ENCODE measurements at places on chromosomes 11 and 22. TPM values are rescaled to one million over a fixed set of nuclear protein-coding genes. Genes with fewer than 3 reads are reported as not detected.

Gene BDNF
- total RNA-seq = not detected

Gene PGM2L1
- total RNA-seq = 9.8 TPM

Gene APOL4
- 0.46 TPM for total RNA-seq

Gene CCS
- total RNA-seq = 25.7 TPM

Gene CST6
- not detected for total RNA-seq

Gene OTOG
- total RNA-seq = not detected

Gene HBG2
- not detected for total RNA-seq

Gene XBP1
- total RNA-seq = 71.4 TPM

GRCh38 chr11:76704171-76704948 is 33.8 kb upstream of the LRRC32 start:
- no peaks in the 10 kb centered on the region for H3K4me1 ChIP-seq
- H3K4me3 ChIP-seq = no peak overlapping the region
- no peaks in the 10 kb centered on the region for H3K36me3 ChIP-seq
- no peak overlapping the region for H3K27ac ChIP-seq

- no peaks in the 10 kb centered on the region for H3K36me3 ChIP-seq
- no peak overlapping the region for H3K4me3 ChIP-seq
- H3K27me3 ChIP-seq = no peaks in the 10 kb centered on the region
- no peaks in the 10 kb centered on the region for H3K4me1 ChIP-seq
- DNase-seq = no peak
These were observed 276.5 kb upstream of the MTNR1B start for GRCh38 chr11:92692826-92693546.

DNA sequence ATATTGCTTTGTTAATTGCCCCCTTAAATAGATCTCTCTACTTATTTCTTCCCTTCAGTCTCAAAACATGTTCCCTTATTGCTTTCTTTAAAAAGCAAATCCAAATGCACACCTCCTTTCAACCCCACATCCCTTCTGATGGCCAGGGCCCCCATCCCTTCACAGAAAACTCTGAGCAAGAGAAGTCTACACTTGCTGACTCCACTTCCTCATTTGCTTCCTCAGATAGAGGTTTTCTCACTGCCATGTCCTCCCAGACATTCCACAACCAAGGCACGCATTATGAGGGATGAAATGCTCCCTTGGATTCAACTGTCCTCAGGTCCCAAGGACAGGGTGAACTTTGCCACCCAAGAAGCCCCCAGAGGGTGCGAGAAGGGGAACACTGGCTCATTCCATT is 43.1 kb downstream of the CSNK2A3 start:
- H3K4me3 ChIP-seq = no peak overlapping the region
- H3K36me3 ChIP-seq = no peaks in the 10 kb centered on the region
- H3K27me3 ChIP-seq = no peaks in the 10 kb centered on the region
- no peak overlapping the region for H3K27ac ChIP-seq
- no peaks in the 10 kb centered on the region for H3K4me1 ChIP-seq
- DNase-seq = no peak

DNA sequence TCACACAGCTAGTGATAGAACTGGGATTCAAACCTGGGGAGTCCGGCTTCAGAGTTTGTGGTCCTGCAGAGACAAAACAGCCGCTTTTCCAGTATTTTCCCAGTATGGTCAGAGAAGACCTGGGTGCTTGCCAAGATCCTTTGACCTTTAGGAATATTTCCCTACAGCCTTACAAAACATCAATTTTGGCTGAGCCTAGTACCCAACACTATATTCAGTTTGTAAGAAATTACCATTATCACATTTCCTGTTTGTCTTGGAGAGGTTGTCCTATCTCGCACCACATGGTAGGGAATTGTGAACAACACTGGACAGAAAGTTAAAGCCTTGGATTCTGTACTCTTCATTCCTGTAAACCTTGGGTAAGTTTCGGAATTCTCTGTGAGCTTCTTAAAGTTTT is 10.7 kb upstream of the NEU3 start:
- no peaks in the 10 kb centered on the region for H3K27me3 ChIP-seq
- H3K27ac ChIP-seq = no peak overlapping the region
- DNase-seq = no peak
- H3K4me1 ChIP-seq = no peaks in the 10 kb centered on the region
- peaks cover 25% of the 10 kb centered on the region for H3K36me3 ChIP-seq

GRCh38 chr11:68839911-68840641 is 1.6 kb downstream of the CPT1A start:
- H3K4me1 ChIP-seq = peaks cover 65% of the 10 kb centered on the region
- no peaks in the 10 kb centered on the region for H3K27me3 ChIP-seq

GRCh38 chr11:125110506-125110905 is 920 bp downstream of the TMEM218 start:
- no peaks in the 10 kb centered on the region for H3K27me3 ChIP-seq
- no peaks in the 10 kb centered on the region for H3K36me3 ChIP-seq
- H3K4me3 ChIP-seq = no peak overlapping the region
- DNase-seq = no peak
- no peak overlapping the region for H3K27ac ChIP-seq
- peaks cover 17% of the 10 kb centered on the region for H3K4me1 ChIP-seq

- H3K27ac ChIP-seq = no peak overlapping the region
- no peaks in the 10 kb centered on the region for H3K27me3 ChIP-seq
- no peaks in the 10 kb centered on the region for H3K36me3 ChIP-seq
- no peak overlapping the region for H3K4me3 ChIP-seq
- H3K4me1 ChIP-seq = no peaks in the 10 kb centered on the region
- no peak for DNase-seq
These were observed 93.8 kb upstream of the FGF3 start for GRCh38 chr11:69912911-69913451.

- no peaks in the 10 kb centered on the region for H3K36me3 ChIP-seq
- no peaks in the 10 kb centered on the region for H3K4me1 ChIP-seq
- no peak overlapping the region for H3K27ac ChIP-seq
- no peaks in the 10 kb centered on the region for H3K27me3 ChIP-seq
- no peak for DNase-seq
- no peak overlapping the region for H3K4me3 ChIP-seq
These were observed 733.0 kb upstream of the KIRREL3 start for GRCh38 chr11:127733552-127733951.

- peaks cover 90% of the 10 kb centered on the region for H3K4me1 ChIP-seq
- peaks cover 12% of the 10 kb centered on the region for H3K36me3 ChIP-seq
- no peak for DNase-seq
- peak overlapping the region; percentile 82 for H3K4me3 ChIP-seq
- H3K27me3 ChIP-seq = no peaks in the 10 kb centered on the region
These were observed 3.2 kb downstream of the TBC1D10C start for GRCh38 chr11:67406969-67407687.

DNA sequence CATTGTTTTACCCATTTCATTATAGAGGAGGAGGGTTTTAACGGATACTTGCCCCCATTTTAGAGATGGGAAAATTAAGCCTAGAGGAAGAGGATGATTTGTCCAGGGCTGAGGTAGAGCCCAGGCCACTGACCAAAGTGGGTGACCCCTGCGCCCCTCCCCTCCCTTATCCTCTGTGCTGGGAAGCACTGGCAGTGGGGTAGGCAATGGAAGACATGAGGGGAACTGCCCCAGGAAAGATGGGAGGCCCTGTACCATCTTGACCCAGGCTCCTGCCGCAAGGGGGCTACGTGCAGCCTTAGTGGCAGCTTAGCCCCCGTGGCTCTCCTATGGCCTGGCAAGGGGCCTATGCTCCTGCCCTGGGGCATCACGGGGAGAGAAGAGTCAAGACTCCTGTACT is 76.4 kb upstream of the MYOD1 start:
- no peak overlapping the region for H3K27ac ChIP-seq
- H3K27me3 ChIP-seq = no peaks in the 10 kb centered on the region
- H3K4me1 ChIP-seq = no peaks in the 10 kb centered on the region
- no peak overlapping the region for H3K4me3 ChIP-seq
- no peak for DNase-seq

GRCh38 chr22:43377896-43378704 is 33.7 kb upstream of the MPPED1 start:
- H3K27me3 ChIP-seq = peaks cover 23% of the 10 kb centered on the region
- H3K27ac ChIP-seq = no peak overlapping the region
- DNase-seq = no peak
- H3K4me3 ChIP-seq = no peak overlapping the region
- H3K36me3 ChIP-seq = no peaks in the 10 kb centered on the region

GRCh38 chr11:59756558-59756840 is 1.3 kb downstream of the STX3 start:
- H3K36me3 ChIP-seq = no peaks in the 10 kb centered on the region
- DNase-seq = no peak
- H3K4me1 ChIP-seq = peaks cover 18% of the 10 kb centered on the region

GRCh38 chr11:45726493-45727054 is 61.2 kb upstream of the CHST1 start:
- no peak overlapping the region for H3K27ac ChIP-seq
- H3K4me3 ChIP-seq = no peak overlapping the region

DNA sequence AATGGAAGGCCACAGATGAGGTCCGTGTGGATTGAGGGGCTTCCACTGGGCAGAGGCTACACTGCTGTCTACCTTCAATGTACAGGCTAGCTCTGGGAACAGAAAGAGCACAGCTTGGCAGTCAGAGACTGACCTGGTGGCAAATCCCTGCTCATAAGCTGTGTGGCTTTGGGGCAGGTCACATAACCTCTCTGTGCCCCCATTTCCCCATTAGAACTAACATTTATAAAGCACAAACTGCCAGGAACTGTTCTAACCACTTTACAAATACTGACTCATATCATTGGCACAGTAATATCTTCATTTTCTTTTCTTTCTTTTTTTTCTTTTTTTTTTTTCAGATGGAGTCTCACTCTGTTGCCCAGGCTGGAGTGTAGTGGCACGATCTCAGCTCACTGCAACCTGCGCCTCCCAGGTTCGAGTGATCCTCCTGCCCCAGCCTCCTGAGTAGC is 3.1 kb downstream of the FOSL1 start:
- H3K36me3 ChIP-seq = no peaks in the 10 kb centered on the region
- H3K4me3 ChIP-seq = no peak overlapping the region
- H3K27me3 ChIP-seq = peaks cover 6% of the 10 kb centered on the region
- no peak for DNase-seq
- H3K4me1 ChIP-seq = peaks cover 48% of the 10 kb centered on the region

- no peak for DNase-seq
- no peaks in the 10 kb centered on the region for H3K27me3 ChIP-seq
- H3K27ac ChIP-seq = no peak overlapping the region
- H3K4me1 ChIP-seq = no peaks in the 10 kb centered on the region
- peaks cover 89% of the 10 kb centered on the region for H3K36me3 ChIP-seq
These were observed 48.0 kb upstream of the L3MBTL2 start for GRCh38 chr22:41157083-41157482.

DNA sequence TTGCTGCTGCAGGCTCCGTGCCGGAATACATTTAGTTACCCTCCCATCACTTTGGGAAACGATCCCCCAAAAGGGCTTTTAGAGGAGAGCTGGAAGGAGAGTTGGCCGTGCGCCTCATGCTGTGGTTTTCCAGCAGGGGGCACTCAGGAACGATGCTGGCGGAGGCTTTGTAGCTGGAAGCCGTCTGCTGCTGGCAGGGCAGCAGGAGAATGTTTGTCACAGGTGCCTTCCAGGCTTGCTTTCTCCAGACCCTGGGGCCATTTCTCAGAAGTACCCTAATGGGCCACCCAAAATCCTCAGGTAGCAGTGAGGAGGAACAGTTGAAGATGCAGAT is 30.0 kb upstream of the CABP7 start:
- DNase-seq = no peak
- H3K4me3 ChIP-seq = no peak overlapping the region
- peaks cover 11% of the 10 kb centered on the region for H3K4me1 ChIP-seq
- no peaks in the 10 kb centered on the region for H3K27me3 ChIP-seq

- H3K4me1 ChIP-seq = peaks cover 56% of the 10 kb centered on the region
- H3K27me3 ChIP-seq = no peaks in the 10 kb centered on the region
- no peaks in the 10 kb centered on the region for H3K36me3 ChIP-seq
- H3K4me3 ChIP-seq = no peak overlapping the region
These were observed 12.0 kb downstream of the TBC1D22A start for GRCh38 chr22:46774253-46774979.

DNA sequence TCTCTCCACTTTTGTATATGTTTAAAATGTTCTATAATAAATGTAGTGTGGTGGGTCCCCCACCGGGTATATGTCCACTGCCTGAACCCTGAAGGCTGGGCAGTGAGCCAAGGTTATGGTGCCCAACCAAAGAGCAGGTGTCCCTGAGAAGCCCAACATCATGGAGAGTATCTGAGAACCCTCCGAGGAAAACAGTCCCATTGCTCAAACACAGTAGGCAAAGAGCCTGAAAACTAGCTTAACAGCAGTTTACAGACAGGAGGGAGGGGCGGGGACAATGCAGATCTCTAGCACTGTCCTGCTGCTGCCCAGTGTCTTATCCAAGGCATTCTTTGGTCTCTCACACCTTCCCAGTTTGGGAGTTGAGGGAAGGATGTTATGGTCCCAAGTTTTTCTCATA is 91.0 kb downstream of the TMPRSS5 start:
- DNase-seq = no peak
- H3K36me3 ChIP-seq = no peaks in the 10 kb centered on the region
- no peak overlapping the region for H3K4me3 ChIP-seq
- no peak overlapping the region for H3K27ac ChIP-seq

All from CD8-positive, alpha-beta memory T cell (primary cell).